ENCODE measurements at places on chromosomes 7 and 10.

DNA sequence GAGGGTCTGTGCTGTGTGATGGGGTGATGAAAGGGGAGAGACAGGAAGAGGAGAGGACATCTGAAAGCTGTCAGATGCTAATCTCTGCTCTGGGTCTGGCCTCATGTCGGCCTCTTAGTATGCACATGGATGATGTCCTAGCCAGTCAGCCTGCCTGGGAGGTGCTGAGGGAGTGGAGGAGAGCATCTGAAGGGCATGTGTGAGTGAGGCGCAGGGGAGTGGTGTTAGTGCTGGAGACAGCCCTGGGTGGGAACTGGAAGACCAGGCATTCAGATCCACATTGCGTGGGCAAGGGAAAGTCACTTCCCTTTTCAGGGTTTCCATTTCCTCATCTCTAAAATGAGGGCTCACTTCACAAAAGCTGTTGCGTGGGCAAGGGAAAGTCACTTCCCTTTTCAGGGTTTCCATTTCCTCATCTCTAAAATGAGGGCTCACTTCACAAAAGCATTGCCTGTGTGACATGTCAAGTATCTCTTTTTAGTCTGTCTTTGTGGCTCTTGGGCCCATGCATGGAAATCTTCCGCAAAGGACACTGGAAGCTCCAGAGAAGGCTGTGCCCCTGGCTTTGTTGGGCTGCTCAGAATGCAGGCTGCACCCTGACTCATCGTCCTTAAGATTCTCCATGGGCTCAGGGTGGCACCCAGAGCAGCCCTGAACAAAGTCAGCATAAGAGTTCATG, 10.0 kb downstream of the SFTPD start:
- no peak for DNase-seq

DNA sequence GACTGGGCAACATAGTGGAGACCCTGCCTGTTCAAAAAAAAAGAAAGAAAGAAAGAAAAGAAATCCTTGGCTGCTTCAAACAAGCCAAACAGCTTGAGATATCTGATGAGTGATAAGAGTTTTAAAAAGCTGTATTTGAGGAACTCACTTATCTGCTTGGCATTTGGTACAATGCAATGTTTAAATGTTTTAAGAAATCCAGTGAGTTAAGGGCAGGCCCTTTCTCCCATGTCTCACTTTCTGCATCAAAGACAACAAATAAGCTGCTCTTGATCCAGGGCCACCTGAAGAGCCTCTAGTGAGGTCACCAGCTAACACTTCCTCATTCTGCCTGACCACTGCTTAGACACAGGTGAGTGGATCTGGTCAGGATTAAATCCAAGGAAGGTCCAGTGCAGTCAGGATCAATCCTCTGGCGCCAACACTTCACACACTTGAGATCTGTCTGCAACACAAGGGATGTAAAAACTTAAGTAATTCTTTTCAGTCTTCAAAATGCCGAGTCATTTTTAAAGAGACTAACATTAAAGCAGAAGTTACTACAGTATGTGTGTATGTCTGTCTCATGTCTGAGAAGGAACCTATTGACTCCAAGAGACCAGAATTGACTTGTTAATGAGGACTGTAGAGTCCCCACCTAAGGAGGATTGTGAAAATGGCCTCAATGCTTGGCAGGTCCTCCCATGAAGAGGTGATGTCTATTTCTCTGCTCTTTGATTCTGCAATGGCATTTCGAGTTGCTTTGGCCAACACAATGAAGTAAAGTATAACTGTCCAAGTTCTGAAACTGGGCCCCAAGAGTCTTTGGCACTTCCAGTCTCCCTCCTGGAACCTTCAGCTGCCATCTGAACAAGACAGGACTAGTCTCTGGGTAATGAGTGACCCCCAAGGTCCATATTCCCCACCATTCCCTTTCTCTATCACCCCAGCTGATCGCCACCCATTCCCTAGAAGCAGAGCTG, 43.1 kb downstream of the CREB3L2 start:
- no peak for DNase-seq

DNA sequence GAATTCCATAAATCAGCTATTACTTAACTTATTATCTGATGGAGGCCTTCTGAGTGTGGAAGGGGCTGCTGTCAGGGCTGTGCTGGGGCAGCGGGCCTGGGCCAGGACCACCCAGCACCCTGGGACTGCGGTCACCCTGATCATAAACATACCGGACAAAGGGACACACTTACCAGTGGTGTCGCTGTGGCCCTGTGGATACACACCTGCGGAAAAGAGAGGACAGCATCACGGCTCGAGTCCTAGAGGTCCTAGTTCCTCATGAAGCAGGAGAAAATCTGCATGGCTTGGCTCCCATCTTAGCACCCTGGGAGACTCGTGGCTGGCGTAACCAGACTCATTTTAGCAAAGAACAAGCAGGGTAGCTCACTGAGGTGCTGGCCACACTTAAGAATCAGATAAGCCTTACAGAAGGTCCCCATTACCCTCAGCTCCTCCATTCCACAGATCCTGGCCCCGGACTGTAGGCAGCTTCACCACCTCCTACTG, 17.7 kb downstream of the IL15RA start:
- no peak for DNase-seq

DNA sequence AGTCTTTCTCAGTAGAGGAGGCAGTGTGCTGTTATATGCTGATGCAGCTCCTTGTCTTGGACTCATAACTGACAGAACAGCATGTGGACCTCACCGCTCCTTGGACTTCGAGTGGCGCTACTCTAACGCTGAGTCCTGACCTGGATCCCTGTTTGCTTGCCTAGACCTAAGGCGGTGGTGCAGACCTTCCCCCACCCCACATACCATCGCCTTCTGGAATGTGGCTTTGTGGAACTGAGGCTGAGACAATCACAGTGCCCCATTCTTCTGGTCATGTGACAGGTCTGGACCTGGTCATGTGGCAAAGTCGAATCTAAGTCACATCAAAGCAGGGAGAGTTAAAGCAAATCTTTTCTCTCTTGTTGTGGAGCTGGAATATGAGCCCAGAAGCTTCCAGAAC, 190.7 kb upstream of the MKI67 start:
- no peak for DNase-seq

- DNase-seq: no peak
Measured at GRCh38 chr10:95236068-95236903, 42.2 kb downstream of the ACSM6 start.

GRCh38 chr10:51892965-51893658, 193.7 kb upstream of the CSTF2T start:
- no peak for DNase-seq

DNA sequence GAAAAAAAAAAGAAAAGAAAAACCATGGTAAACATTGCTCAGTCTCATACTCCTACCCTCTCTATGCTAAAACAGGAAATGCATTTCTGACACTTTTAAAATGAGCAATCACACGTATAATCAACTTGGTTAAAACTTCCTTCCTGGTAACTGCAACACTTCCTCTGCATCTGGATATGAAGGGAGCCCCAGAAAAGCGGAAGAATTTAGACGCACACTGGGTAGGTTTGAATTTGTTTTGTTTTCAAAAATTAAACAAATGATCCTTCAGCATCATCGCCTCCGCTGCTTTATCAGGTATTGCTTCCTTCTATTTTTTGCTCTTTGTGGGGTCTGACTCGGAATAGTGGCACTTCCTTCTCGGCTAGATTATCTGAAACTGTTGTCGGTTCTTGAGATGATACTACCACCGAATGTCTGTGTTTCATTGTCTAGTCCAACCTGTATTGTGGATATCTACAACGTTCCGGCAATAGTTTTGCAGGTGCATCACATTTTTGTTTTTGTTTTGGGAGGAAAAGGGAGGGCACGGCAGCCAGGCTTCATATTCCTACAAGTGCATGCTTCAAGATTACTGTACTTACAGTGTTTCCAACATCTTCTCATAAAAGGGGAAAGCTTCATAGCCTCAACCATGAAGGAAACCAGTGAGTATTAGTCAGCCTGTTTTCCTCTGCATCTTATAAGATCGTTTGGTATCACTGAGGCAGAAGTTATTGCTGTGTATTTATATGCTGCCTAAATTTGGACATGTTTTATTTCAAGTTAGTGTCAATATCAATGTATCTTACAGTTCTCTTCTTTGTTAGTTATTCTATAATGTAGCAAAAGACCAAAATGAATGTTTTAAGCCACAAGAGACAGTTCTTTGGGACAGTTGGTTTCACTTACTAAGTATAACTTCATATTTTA, at the start of gene PIK3CG:
PIK3CG (plus strand) TSS at position 153 of the 912 bp plus-strand sequence. CDS start 2,280 bp downstream, outside the sequence.
- no peak for DNase-seq

DNA sequence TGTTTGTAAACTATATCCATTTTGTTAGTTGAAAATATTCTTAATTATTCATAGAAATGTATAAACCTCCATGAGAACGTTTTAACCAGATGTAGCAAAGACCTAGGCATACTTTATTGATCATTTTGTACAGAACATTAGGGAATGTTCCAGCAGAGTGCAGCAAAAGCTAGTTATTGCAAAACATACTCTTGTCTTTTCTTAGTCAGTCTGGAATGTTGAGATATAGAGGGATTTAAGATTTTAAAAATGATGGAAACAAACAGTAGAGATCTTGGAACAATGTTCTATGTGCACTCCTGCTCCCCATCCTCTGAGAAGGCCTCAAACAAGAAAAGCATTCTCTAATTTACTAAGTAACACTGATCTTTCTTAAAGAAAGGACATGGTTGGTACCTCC, 292.1 kb downstream of the BBS9 start:
- DNase-seq: no peak

DNA sequence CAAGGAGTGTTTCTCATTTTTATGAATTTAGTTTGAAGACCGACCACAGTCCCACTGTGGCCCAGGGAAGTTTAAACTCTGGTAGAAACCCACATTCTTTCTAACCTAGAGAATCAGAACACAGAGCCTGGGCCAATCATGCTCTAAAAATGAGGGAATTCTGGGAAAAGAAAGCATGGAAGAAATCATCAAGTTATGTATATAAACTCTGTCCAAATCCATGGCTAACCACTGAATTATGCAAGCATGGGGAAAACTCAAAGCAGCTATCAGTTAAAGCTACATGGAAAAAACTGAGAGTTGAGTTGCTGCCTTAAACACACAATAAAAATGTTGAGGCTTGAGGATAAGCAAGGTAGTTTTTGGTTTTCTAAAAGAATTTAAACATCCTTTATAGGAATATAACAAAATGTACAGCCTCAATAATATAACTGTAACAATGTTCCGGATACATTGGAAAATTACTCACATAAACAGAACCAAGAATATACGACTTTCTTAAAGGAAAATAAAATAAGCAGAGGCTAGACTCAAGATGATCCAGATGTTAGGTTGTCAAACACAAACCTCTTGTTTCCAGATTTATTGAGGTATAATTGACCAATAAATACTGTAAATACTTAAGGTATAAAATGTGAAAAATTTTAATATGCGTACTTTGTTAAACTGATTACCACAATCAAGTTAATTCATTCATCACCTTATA, 311.2 kb upstream of the GNAI1 start:
- DNase-seq: peak; percentile 48
